GM13976 (cell line): ENCODE measurements at places on chromosomes 2 and 18.

GRCh38 chr2:234640657-234641056 lies 143.8 kb upstream of the ARL4C start:
- DNase-seq = no peak

GRCh38 chr2:61218817-61219170 lies 56.8 kb downstream of the C2orf74 start:
- DNase-seq = no peak

- DNase-seq = peak; percentile 28
These were observed 16.0 kb downstream of the EVX2 start for GRCh38 chr2:176067589-176068418.

DNA sequence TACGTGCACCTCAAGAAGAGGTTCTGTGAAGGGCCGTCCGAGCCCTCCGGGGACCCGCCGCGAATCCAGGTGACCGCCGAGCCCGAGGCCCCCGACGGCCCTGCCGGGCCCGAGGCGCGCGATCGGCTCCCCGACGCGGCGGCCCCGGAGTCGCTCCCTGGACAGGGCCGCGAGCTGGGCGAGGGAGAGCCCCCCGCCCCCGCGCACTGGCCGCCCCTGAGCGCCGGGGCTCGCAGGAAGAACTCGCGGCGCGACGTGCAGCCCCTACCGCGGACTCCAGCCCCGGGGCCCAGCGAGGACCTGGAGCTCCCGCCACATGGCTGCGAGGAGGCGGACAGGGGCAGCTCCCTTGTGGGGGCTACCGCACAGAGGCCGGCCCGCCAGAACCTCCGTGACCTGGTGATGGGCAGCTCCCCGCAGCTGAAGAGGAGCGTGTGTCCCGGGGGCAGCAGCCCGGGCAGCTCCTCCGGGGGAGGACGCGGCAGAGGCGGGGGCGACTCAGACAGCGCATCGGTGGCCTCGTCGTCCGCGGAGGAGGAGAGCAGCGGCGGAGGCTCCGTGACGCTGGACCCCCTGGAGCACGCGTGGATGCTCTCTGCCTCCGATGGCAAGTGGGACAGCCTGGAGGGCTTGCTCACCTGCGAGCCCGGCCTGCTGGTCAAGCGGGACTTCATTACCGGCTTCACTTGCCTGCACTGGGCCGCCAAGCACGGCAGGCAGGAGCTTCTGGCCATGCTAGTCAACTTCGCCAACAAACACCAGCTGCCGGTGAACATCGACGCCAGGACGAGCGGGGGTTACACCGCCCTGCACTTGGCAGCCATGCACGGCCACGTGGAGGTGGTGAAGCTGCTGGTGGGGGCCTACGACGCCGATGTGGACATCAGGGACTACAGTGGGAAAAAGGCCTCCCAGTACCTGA lies 812 bp downstream of the SOWAHC start:
- DNase-seq = no peak

- DNase-seq = no peak
These were observed 901.4 kb downstream of the DCDC2C start for GRCh38 chr2:4604767-4605166.

DNA sequence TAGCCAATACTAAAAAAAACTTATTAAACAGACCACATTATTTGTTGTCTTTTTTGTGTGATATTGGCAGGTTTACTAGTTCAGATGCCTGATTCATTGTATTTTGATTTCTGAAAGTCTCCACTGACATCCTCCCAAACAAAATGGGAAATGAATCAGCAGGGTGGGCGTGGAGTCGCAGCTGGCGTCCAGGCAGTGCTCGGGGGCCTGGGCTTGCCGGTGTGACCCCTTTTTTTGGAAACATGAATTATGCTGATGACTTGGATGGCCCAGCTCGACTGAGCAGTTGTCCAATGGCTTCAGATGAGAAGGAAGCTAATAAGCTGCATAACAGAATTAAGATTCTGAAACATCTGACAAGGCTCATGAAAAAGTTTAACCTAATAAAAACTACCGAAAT lies 1.7 kb upstream of the KCNG2 start:
- no peak for DNase-seq

DNA sequence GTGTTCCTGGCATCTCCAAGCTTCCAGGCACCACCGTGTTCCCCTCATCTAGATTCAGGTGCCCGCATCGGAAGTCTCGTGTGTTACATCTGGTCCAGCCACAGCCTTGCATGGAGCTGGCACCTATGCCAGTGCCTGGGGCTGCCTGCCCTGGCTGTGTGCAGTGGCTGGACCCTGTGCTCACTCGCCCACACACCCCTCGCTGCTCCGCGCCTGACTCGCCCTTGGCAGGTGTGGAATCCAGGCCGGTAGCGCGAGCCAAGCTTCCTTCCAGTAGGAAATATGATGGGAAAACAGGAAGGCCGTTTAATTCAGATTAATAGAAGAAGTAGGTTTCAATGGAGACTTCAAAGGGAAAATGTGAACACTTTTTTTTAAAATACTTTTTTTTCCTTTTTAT lies 78.0 kb downstream of the PTPN4 start:
- no peak for DNase-seq

DNA sequence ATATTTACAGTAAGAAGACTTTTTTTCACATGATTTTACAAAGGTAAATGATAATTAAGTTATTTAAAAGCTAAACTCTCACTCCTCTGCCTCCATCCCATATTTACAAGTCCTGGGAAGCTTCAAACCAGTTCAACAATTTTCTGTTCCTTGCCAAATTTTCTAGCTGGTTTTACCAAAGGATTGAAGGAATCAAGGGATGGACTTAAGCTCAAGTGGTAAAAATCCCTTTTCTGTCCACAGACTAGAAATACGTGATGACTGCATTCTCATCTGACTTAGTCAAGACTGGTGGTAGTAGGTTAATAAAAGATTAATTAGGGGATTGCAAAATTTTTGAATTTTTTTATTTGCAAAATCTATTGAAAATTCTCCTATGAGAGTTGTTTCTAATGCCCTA lies 297.3 kb downstream of the MTX2 start:
- no peak for DNase-seq
